Activated T-helper 9 cell treated with anti-CD3 and anti-CD28 coated beads, Interleukin-2, amount 50 U/mL, for 16 hours (primary cell): ENCODE measurements at places on chromosomes 6 and 20.

GRCh38 chr6:56348578-56348977 lies 101.2 kb upstream of the COL21A1 start:
- DNase-seq: no peak

- DNase-seq: no peak
Measured at GRCh38 chr6:82616386-82617028, 252.9 kb downstream of the TPBG start.

DNA sequence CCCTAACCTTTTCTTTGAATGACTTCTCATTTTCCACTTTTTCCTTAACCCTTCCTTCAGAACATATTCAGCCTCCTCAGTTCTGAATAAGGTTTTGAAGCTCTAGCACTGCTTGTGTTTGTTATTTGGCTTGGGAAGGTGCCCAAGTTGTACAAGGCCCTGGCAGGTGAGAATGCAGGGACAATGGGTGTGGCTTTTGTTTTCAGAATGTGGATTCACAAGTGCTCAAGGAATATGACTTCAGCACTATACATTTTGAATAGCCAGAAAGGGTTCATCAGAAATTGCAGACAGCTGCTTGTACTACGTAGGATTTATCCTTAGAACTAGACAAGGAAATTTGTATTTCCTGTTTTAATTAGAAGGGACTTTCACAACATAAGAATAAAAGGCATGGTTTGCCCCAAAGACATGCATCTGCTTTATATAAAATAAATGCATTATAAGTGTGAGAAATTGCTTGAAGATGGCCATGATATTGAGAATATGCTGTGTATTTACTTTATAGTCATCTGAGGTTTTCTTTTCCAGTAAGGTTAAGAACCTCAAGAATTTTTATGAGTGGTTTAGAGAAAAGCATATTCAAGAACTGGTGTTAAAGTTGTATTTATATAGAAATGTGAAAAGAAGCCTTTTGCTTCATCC lies 29.3 kb upstream of the PRDM1 start:
- DNase-seq: no peak

GRCh38 chr6:134814076-134814695 lies 135.7 kb downstream of the ALDH8A1 start:
- no peak for DNase-seq

GRCh38 chr6:82178077-82178758 lies 69.3 kb downstream of the IBTK start:
- DNase-seq: no peak

GRCh38 chr20:37220731-37221130 lies 40.9 kb downstream of the GHRH start:
- DNase-seq: no peak

DNA sequence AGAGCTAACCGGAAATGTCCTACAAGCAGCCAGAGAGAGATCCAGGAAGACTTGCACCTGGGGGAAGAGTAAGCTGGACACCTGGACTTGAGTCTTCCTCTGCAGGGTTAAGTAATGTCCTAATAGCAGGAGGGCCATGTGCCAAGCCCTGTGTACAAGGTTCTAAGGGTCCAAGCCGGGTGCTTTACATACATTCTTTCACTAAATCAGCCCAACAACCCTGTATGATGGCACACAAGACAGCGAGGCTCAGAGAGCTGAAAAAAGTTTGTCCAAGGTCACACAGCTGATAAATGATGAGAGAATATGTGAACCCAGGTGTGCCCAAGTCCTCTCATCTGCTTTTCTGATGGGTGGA lies 215.1 kb upstream of the CDYL start:
- DNase-seq: no peak

DNA sequence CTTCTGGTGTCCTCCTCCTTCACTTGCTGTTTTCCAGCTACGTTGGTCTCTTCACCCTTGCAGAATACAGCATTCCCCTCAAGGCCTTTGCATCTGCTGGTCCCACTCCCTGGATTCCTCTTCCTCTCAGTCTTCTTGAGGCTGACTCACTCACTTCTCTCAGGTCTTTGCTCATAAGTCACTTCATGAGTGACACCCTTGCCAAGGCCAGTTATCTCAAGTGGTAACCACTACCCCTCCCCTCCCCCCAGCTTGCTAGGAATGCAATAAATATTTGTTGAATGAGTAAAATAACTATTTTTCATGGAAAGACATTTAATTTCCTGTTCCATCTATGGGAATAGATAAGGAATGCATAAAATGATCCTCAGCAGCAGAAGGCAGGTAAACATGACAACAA lies 131.7 kb downstream of the PLCB4 start:
- DNase-seq: no peak

GRCh38 chr20:45347936-45348778 lies at the start of gene SDC4:
Gene SDC4, minus strand, starts transcription at chr20:45348424. Its CDS starts 40 bp downstream, at chr20:45348384.
- DNase-seq: peak; percentile 65

- DNase-seq: no peak
Measured at GRCh38 chr6:25482996-25483395, 169.0 kb upstream of the SCGN start.

DNA sequence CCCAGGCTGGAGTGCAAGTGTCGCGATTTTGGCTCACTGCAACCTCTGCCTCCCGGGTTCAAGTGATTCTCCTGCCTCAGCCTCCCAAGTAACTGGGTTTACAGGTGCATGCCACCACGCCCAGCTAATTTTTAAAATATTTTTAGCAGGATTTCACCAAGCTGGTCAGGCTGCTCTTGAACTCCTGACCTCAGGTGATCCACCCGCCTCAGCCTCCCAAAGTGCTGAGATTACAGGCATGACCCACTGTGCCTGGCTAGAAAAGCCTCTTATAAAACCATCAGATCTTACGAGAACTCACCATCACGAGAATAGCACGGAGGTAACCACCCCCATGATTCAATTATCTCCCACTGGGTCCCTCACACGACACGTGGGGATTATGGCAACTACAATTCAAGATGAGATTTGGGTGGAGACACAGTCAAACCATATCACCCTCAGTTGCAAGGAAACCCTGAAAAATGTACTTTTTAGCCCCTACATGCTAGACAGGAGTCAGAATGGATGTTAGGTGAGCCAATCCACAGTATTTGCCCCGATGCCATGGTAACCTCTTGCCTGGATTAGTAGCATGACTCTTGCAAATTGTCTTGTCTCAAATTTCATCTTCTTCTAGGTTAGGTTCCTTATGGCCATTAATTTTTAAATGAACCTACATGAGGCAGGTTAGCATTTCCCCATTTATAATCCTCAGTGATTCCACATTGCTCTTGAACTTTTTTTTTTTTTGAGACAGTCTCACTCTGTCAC lies 17.1 kb upstream of the SASH1 start:
- DNase-seq: no peak

DNA sequence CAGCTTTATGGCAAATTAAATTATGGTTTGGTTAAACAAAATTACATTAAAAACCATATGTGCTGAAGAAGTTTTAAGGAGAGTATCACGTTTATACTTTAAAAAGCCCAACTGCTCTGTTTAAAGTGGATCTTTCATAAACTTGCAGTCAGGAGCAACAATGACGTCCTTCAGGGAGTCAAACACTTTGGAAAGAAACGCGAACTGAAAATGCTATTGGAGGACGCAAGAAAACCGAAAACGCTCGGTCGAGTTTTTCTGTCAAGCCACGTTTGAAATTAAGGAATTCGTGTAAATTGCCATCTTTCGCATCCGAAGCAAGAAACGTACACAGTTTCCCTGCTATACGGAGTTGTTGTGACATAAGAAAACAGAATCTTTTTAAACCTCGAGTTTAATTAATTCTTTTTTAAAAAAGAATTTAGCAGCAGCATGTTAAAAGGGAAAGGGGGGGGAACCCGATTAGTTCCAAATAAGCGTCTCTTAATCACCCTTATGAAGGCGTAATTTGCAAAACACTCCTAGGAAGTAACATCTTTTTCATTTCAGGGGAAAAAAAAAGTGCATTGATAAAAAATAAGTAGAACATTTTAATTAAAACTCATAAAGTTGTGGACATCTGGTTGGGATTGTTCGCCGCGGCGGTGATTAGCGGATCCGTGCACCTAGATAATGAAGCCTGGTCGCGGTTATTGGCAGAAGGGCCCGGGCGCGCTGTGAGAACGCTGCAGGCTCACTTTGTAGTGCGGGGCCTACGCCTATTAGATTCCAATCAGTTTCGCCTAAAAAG lies 295.4 kb downstream of the TFAP2C start:
- DNase-seq: no peak

GRCh38 chr6:13362412-13362811 lies 34.1 kb upstream of the TBC1D7 start:
- DNase-seq: no peak

DNA sequence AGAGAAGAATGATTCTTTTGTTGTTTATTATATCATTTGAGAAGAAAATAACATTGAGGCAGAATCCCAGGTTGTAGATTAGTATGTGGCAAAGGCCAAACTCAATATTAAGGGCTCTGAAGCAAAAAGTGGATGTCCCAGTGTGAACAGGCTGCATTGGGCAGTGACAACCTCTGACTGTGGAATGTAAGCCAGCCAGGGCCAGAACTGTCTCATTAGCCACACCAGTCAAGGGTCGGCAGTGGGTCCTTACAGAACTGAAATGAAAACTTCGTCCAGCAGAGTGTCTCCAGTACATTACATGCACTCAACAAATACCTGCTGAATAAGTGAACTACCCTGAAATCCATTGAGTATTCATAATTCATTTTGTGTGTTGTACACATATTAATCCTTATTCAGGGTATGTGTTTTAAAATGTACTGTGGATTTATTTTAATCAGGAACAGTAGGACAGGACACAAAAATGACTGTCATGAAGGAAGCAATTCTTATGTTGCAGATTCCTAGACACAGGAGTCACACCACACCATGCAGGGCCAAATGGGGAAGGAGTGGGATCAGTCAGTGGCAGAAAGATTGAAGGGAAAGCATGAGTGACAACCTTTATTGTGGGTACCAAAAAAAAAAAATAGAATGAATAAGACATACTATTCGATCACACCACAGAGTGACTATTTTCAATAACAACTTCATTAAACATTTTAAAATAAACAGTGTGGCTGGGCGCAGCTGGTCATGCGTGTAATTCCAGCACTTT lies 64.9 kb upstream of the UTRN start:
- no peak for DNase-seq

DNA sequence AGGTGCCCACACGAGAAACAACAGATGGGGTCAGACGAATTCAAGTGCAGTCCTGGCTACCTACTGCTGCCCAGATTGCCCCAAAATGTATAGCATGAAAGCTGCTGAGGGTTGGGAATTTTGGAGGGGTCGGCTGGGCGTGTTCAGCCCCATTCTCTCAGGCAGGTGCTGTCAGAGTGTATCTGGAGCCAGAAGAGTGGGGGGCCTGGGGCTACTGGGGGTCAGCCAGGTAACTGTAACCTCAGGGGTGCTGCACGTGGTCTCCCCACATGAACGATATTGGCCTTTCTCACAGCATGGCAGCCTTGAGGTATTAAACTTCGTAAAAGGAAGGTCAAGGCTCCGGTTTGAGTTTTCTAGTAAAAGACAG lies 14.6 kb downstream of the SYNDIG1 start:
- no peak for DNase-seq

DNA sequence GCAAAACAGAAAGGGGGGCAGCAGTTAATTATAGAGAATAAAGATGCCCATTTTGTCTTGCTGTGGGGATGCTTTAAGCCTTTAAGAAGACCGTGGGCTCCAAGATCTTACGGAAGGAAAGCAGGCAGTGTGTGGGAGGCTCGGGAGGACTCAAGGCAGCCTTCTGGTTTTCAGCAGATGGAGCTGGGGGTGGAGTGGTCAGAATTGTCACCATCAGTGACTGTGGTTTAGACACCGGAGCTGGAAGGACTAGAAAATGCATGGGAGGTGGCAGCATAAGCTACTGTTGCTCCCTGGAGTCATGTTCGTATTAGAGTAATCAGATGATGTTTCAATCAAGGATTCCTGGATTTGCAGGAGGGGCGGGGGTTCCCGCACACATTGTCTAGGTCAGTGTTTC lies 3.7 kb downstream of the PHACTR1 start:
- no peak for DNase-seq

GRCh38 chr6:46932526-46933319 lies 11.0 kb upstream of the ADGRF5 start:
- DNase-seq: no peak

GRCh38 chr6:121223930-121224329 lies 110.3 kb downstream of the TBC1D32 start:
- DNase-seq: no peak

- DNase-seq: no peak
Measured at GRCh38 chr6:8628736-8629135, 193.4 kb upstream of the SLC35B3 start.

DNA sequence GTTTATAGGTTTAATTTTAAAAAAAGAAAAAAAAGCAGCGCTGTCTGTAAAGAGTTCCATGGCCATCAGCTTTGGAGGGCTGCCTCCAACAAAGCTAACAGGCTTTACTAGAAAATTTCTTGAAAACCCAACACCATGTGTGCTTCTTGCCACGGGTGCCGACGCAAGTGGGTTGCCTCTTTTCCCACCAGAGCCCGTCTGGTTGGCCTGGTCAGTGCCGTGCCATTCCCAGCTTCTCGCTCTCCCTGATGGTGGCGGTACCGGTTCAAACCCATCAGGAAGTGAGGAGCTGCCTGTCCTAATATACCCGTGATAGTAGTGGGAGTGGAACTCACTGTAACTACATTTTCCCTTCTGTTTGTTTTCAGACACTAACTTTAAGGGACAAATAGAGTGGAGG lies 73.7 kb downstream of the CDH4 start:
- DNase-seq: no peak

GRCh38 chr20:47106786-47107185 lies 212.1 kb downstream of the EYA2 start:
- no peak for DNase-seq

DNA sequence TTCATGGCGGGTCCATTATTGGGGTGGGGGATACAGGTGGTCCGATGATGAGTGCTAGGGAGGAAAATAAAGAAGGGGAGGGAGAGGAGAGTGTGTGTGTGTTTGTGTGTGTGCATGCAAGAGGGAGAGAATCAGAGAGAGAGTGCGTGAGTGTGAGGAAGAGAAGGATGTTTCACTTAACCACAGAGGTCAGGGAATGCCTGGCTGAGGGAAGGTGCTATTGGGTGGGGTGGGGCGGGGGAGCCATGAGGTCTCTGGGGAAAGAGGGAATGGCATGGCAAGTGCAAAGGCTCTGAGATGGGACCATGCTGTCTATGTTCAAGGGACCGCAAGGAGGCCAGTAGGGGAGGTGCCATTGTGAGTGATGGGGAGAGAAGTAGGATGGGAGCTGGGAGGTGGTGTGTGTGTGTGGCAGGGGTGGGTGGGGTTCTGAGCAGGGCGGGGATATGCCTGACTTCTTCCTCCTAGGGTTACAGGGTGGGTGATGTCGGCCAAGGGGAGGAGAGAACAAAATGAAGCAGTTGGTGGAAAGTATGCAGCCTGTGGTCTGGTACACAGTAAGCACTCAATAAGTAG lies 23.0 kb downstream of the CEBPB start:
- DNase-seq: no peak

GRCh38 chr6:41371461-41371991 lies 36.1 kb downstream of the NCR2 start:
- DNase-seq: no peak

GRCh38 chr6:116392132-116393013 lies 21.6 kb downstream of the DSE start:
- DNase-seq: no peak

- no peak for DNase-seq
Measured at GRCh38 chr20:63132715-63133471, 83.0 kb downstream of the YTHDF1 start.
